ENCODE measurements at places on chromosomes 16 and 17. TPM values are rescaled to one million over a fixed set of nuclear protein-coding genes. Genes with fewer than 3 reads are reported as not detected.
A peak's percentile ranks its signal among the peaks of the same experiment; 100 is the strongest.

GRCh38 chr17:61366715-61367413 lies 32.8 kb upstream of the TBX2 start:
- no peaks in the 10 kb centered on the region for H3K27me3 ChIP-seq
- H3K27ac ChIP-seq, result no peak overlapping the region
- H3K4me1 ChIP-seq, result no peaks in the 10 kb centered on the region
- no peak for DNase-seq
- no peak overlapping the region for H3K4me3 ChIP-seq
- H3K36me3 ChIP-seq, result no peaks in the 10 kb centered on the region

DNA sequence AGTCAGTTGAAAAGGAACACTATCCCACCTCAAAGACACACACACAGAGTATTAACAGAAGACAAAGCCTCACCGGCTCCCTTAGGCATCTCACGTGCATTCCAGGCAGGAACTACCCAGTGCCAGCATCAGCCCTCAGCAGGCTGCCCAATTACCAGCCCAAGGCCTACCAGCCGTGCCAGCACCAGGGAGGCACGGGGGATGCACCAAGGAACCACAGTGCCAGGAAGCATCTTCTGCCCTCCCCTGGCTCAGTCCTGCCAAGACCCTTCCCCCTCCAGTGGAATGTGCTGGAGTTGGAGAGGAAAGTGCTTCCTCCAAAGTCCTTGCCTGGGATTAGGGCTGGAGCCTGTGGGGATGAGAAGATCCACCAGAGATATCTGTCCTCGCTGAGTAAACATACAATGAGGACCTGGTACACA lies 11.0 kb upstream of the KRT19 start:
- H3K27me3 ChIP-seq, result peaks cover 18% of the 10 kb centered on the region
- no peaks in the 10 kb centered on the region for H3K4me1 ChIP-seq
- no peak overlapping the region for H3K27ac ChIP-seq
- no peak for DNase-seq
- H3K36me3 ChIP-seq, result no peaks in the 10 kb centered on the region
- no peak overlapping the region for H3K4me3 ChIP-seq

DNA sequence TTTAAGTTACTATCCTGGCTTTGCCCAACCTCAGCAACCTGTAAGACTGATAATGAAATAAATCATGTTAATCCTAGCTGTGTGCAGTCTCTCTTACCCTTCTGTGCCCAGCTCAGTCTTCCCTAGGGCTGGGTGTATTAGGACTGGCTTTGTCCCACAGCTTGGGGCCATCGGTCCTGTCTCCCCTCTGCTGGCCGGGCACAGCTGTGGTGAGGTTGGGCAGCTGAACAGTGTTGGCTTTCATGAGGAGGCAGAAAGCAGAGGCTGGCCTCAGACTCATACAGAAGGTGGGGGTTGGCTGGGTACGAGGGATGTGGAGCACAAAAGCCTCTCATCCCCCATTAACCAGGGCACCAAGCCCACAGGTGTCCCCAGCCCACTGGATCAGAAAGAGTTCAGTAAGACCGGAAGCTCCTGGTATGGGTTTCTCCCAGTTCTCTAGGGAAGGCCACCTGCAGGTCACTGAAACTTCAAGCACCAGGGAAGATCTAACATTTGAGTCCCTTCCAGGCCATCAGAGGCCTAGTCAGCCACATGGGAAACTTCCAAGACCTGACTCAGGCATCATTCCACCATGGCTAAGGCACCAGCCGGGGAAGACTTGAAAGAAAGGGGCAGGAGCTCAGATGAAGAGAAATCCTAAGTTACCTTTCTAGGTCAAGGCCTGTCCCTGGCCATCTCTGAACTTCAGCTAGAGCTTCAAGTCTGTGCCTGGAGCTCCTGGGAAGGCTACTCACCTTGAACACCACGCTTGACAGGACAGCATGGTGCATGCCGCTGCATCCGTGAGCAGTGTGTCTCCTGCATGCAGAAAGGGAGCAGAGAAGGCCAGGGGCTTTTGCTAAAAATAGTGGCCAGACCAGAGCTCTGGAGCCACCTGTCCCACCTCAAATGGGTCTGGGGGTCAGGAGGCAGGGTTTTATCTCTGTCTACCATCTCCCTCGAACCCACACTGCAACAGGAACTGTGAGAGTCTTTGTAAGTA lies 8.8 kb downstream of the CNP start:
- H3K27me3 ChIP-seq, result no peaks in the 10 kb centered on the region
- peak overlapping the region; percentile 47 for H3K27ac ChIP-seq
- no peak overlapping the region for H3K4me3 ChIP-seq
- peaks cover 39% of the 10 kb centered on the region for H3K36me3 ChIP-seq

GRCh38 chr16:9703731-9704130 lies 478.5 kb downstream of the GRIN2A start:
- H3K4me1 ChIP-seq, result no peaks in the 10 kb centered on the region
- H3K36me3 ChIP-seq, result no peaks in the 10 kb centered on the region
- no peak overlapping the region for H3K27ac ChIP-seq
- no peaks in the 10 kb centered on the region for H3K27me3 ChIP-seq

GRCh38 chr17:30116345-30116660 lies 313 bp upstream of the NSRP1 start:
- no peaks in the 10 kb centered on the region for H3K27me3 ChIP-seq
- peak overlapping the region; percentile 99 for H3K4me3 ChIP-seq
- peaks cover 22% of the 10 kb centered on the region for H3K36me3 ChIP-seq
- peaks cover 60% of the 10 kb centered on the region for H3K4me1 ChIP-seq
- H3K27ac ChIP-seq, result peak overlapping the region; percentile 99

DNA sequence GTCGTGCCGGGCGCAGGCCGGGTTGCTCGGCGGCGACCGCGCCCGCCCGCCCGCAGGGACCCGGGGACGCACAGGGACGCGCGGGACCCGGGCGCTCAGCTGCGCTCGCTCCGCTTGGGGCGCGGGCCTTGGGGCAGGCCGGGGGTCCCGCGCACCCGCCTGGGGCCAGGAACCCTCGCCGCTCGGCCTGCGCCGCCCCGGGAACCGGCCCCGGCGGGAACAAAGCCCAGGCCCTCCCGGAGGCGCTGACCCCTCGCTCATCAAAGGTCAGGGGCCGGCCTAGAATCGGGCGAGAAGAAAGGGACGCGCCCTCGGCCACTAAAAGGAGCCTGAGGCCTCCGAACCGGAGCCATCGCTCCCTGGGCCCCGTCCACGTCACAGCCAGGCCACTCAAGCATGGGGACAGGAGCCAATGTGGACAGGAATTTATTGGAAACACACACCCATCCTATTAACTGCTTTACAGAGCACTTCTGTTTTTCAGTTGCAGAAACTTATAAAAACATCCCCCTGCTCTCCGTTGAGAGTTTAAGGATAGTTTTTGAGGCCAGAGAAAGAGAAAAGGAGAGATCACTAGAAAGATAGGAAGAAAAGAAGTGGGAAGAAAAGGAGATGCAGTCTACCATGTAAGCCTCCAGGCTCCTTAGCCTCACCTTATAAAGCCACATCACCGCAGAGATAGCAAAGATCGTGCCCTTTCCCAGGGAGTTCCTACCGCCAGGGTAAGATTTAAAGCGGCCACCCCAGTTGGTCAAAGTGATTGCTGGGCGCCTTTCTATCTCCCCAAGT lies 558 bp upstream of the ZFHX3 start:
- DNase-seq, result no peak
- peaks cover 32% of the 10 kb centered on the region for H3K27me3 ChIP-seq
- no peaks in the 10 kb centered on the region for H3K36me3 ChIP-seq
- no peak overlapping the region for H3K27ac ChIP-seq
- H3K4me1 ChIP-seq, result no peaks in the 10 kb centered on the region
- no peak overlapping the region for H3K4me3 ChIP-seq

- DNase-seq, result peak; percentile 83
- H3K4me3 ChIP-seq, result peak overlapping the region; percentile 76
- H3K4me1 ChIP-seq, result peaks cover 19% of the 10 kb centered on the region
- H3K36me3 ChIP-seq, result no peaks in the 10 kb centered on the region
Measured at GRCh38 chr17:48011405-48012150, 26.0 kb downstream of the COPZ2 start.

DNA sequence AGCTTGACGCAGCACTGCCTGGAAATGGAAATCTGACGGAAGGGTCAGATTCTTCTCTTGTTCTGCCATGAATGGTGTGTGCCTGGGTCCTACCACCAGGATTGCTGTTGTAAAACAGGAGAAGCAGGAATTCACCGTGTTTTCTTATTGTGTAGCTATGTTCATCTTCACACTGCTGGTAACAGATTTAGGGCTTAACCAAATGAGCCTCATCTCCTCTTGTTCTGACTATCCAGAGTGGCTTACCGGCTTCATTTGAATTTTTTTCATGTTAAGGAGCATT lies 97.3 kb upstream of the CHMP6 start:
- H3K4me1 ChIP-seq, result peaks cover 91% of the 10 kb centered on the region
- peaks cover 79% of the 10 kb centered on the region for H3K36me3 ChIP-seq
- peak overlapping the region; percentile 55 for H3K27ac ChIP-seq
- no peak for DNase-seq
- H3K4me3 ChIP-seq, result peak overlapping the region; percentile 85

- H3K27me3 ChIP-seq, result peaks cover 20% of the 10 kb centered on the region
- no peak overlapping the region for H3K27ac ChIP-seq
Measured at GRCh38 chr16:80938004-80938878, 68.4 kb downstream of the CMC2 start.

DNA sequence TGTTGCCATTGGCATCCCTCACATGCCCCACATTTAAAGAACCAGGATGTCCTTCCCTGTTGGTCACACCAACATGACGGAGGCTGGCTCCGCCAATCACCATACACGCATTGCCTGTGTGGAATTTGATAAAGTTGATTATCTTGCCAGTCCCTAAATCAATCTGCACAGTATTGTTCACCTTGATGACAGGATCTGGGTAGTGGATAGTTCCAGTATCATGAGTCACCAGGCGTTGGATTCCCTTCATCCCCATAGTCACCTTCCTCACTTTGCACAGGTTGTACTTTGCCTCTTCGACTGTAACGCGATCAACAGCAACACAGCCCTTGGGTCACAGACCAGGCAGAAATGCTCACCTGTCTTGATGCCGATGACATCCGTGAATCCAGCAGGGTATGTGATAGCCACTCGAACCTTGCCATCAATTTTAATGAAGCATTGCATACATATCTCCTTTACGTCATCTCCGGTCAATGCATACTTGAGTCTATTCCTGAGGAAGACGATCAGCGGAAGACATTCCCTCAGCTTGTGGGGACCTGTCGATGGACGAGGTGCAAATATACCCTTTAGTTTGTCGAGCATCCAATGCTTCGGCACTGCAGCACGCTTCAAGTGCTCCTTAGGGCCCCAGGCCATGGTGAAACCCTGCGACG lies 14.2 kb downstream of the CTRB2 start:
- H3K27me3 ChIP-seq, result peaks cover 13% of the 10 kb centered on the region
- H3K27ac ChIP-seq, result no peak overlapping the region
- no peak for DNase-seq
- no peaks in the 10 kb centered on the region for H3K4me1 ChIP-seq
- no peak overlapping the region for H3K4me3 ChIP-seq

GRCh38 chr17:8393470-8394231 lies 4.0 kb downstream of the RNF222 start:
- peak overlapping the region; percentile 94 for H3K27ac ChIP-seq
- peaks cover 24% of the 10 kb centered on the region for H3K27me3 ChIP-seq

DNA sequence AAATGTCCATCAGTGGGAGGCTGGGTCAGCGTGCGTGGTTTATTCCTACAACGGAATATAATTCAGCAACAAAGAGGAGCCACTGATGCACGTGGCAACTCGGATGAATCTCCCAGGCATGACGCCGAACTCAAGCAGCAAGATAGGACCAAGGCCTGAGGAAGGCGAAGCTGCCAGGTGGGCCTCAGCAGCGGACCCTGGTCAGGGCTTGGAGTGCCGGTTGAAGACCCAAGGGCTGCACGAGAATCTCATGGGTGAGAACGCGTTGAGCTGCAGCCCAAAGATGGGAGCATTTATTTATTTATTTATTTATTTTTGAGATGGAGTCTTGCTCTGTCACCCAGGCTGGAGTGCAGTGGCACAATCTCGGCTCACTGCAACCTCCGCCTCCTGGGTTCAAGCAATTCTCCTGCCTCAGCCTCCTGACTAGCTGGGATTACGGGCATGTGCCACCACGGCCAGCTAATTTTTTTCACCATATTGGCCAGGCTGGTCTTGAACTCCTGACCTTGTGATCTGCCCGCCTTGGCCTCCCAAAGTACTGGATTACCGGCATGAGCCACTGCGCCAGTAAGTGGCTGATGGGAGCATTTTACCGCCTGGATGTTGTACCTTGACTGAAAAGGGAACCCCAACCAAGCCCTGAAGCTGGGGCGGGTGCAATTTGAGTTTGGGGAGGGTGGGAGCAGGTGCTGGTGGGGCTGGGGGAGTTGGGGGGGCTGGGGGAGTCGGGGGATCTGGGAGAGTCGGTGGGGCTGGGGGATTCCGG lies 18.1 kb upstream of the BAHCC1 start:
- H3K36me3 ChIP-seq, result no peaks in the 10 kb centered on the region
- no peaks in the 10 kb centered on the region for H3K4me1 ChIP-seq

DNA sequence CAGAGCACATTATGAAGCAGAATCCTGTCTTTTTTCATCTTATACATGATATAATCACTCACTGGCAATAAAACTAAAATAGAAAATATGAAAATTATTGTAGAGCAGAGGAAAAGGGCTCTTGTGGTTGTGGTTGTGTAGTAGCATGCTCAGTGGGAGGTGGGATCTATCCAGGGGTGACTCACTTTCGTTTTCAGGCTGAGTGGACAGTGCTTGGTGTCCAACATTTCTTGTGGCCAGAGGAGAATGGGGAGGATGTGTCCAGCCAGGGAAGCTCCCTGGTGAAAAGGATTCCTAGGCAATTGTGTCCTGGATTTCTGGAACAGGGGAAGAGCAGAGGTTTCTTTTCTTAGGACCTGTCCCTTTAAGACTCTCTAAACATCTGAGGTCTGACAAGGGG lies 31.9 kb upstream of the CPHXL start:
- DNase-seq, result no peak
- no peak overlapping the region for H3K4me3 ChIP-seq
- no peaks in the 10 kb centered on the region for H3K27me3 ChIP-seq
- no peaks in the 10 kb centered on the region for H3K36me3 ChIP-seq
- no peak overlapping the region for H3K27ac ChIP-seq

DNA sequence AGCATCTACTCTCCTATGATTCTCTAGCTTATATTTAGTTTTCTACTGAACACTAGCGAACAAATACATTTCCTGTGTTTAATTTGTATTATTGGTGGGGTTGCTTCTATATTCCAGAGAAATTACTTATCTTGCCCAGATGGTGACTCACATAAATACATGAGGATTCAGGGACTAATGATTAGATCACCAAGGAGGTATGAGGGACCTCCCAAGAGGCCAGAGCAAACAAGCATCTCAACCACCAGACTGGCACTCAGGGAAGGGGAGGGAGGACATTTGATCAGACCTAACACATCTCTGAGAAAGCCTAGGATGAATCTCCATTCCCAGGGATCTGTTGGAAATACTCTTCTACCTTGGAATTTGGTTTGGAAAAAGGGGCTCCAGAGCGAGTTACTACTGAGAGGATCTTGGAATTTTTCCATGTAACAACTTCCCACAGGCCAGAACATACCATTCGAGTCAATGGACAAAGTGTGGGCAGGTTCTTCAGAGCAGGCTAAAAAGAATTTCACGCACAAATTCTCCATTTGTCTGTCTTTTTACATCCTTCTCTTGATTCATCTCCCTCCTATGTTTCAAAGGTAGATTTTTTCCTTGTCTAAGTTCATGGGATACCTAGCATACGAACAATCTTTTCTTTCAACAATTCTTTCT lies 262.6 kb upstream of the MYOCD start:
- no peak overlapping the region for H3K4me3 ChIP-seq
- no peak for DNase-seq
- no peaks in the 10 kb centered on the region for H3K4me1 ChIP-seq
- H3K27ac ChIP-seq, result no peak overlapping the region
- no peaks in the 10 kb centered on the region for H3K27me3 ChIP-seq

Gene RNU2-1
- total RNA-seq, result 3,839 TPM

Gene NOG
- total RNA-seq, result not detected

Gene HBA2
- total RNA-seq, result not detected

Gene CES3
- 4.5 TPM for total RNA-seq

Gene SDR42E1
- 10.3 TPM for total RNA-seq

Gene SAMD14
- total RNA-seq, result 0.35 TPM

Gene TSPOAP1
- total RNA-seq, result 66.3 TPM

Gene CIBAR2
- not detected for total RNA-seq

Gene AIPL1
- total RNA-seq, result not detected
